ENCODE measurements at places on chromosomes 3 and 15. TPM values are rescaled to one million over a fixed set of nuclear protein-coding genes. Genes with fewer than 3 reads are reported as not detected.

DNA sequence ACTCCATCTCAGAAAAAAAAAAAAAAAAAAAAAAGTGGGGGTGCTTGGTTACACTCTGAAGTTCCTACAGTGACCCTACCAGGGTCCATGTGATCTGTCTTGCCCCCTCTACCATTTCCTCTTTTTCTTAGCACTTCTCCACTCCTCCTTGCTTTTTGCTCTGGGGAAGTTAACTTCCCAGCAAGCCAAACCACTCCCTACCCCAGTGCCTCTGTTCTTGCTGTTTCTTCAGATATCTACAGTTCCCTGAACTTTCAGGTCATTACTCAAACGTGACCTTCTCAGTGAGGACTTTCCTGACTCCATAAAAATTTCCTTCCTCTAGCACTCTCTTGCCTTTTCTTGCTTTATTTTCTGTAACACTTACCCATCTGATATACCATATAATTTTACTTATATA lies 61.1 kb upstream of the GCNT3 start:
- DNase-seq = no peak

- no peak for DNase-seq
Measured at GRCh38 chr3:142120707-142121106, 28.6 kb downstream of the TFDP2 start.

DNA sequence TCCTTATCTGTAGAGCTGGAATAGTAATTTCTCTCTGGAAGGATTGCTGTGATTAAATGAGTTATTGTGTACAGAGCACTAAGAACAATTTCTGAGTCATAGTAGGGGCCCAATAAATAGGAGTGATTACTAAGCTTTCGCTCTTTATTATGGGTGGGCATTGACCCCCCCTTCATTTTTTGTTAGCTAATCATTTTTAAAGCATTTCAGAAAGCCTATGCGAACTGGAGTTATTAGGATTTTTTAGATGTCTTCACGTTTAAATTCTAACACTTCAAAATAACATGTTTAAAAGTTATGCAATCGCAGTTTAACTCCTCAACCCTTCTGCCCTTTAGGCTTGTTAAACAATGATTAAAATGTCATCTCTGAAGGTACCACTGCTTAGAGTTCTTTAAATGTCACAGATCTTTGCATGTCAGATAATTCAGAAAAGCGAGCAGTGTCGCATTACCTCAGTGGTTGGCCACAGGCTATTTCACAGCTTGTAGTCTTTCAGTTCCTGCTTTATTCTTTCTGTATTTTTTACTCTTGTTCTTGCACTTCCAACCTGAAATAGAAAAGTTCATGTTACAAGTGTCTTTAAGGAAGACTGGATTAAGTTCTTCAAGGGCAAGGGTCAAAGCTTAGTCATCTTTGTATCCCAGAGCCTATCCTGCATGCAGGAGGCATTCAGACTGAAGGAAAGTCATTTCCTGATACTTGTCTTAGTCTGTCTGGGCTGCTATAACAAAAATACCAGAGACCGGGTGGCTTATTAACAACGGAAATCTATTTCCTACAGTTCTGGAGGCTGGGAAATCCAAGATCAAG lies 102.9 kb downstream of the FNDC3B start:
- DNase-seq = no peak

- DNase-seq = no peak
Measured at GRCh38 chr3:123431658-123432324, 17.1 kb downstream of the ADCY5 start.

DNA sequence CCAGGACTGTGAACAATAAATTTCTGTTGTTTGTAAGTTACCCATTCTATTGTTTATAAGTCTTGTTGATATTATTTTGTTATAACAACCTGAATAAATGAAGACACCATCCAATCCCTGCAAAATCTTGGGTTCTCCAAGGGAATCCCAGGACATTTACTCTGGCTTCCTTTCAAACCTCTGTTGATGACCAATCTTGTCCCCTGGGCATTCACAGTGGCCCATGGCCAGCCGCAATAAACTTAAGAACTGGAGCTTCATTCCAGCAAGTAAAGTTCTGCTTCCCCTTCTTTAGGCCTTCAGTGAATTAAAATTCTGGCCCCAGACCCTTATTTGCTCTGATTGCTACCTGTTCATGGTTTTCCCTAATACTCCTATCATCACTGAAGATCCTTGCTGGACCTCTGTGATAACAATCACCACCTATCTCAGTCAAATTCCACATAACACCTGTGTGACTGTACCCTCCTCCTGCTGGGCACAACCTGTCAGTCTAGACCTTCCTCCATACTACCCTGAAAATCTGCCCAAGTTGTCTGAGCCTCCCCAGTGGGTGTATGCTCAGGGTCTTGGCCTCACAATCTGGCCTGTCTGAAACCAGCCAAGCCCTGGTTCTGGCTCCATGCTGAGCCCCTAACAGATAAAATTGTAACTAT lies 153.1 kb downstream of the SEMA6D start:
- no peak for DNase-seq

DNA sequence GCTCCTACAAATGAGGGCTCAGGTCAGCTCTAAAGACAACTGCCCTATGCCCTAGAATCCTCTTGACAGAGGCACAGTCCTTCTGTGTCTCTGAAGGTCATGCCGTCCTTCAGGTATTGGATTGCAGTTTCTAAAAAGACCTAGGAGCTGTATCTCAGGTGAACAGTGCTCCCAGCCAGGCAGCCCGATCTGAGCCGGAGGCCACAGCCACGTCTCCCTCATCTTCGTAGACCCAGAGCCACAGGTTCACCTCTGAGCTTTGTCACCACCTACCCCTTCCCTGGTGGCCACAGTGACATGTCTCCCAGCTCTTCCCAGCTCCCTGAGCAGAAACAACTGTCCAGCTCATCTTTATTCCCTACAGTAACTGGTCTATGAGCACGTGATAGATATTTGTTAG lies 228.0 kb downstream of the VPS13C start:
- no peak for DNase-seq

- DNase-seq = no peak
Measured at GRCh38 chr3:124587053-124587408, 143.2 kb upstream of the UMPS start.

GRCh38 chr15:25830844-25831451 lies 32.2 kb downstream of the ATP10A start:
- no peak for DNase-seq

Gene ALDH1A2
- polyA plus RNA-seq = 333 TPM

Gene DUOX1
- polyA plus RNA-seq = 1.7 TPM

Gene SERPINI2
- polyA plus RNA-seq = 0.78 TPM

Gene ISLR
- 49.7 TPM for polyA plus RNA-seq

Gene CRYGS
- polyA plus RNA-seq = 5.3 TPM

All from right renal cortex interstitium (tissue), 3 donors.